ENCODE measurements at places on chromosomes 2 and 18. TPM values are rescaled to one million over a fixed set of nuclear protein-coding genes. Genes with fewer than 3 reads are reported as not detected.

Gene WIPF1
- total RNA-seq, result 5.1 TPM

Gene PLEK
- total RNA-seq, result 3.7 TPM

Gene DSC3
- 0.23 TPM for total RNA-seq

Gene ANKRD30BL
- 21.7 TPM for total RNA-seq

Gene DNAH6
- total RNA-seq, result 16.1 TPM

Gene SPR
- 2.5 TPM for total RNA-seq

Gene TMEFF2
- 55.4 TPM for total RNA-seq

Gene NEU2
- not detected for total RNA-seq

Gene MEMO1
- 76.1 TPM for total RNA-seq

Gene TMEM178A
- 24.2 TPM for total RNA-seq

Gene WNT10A
- total RNA-seq, result 0.46 TPM

Gene CHRNG
- total RNA-seq, result not detected

Gene CLEC4F
- not detected for total RNA-seq

Gene ALPG
- total RNA-seq, result not detected

Gene EGR4
- total RNA-seq, result 0.23 TPM

Gene KYNU
- 0.23 TPM for total RNA-seq

Gene BMP10
- total RNA-seq, result not detected

Gene FBXO41
- 37.6 TPM for total RNA-seq

Gene C18orf54
- total RNA-seq, result 9.2 TPM

Gene CFAP53
- total RNA-seq, result 3.2 TPM

Gene CYBRD1
- 14.5 TPM for total RNA-seq

Data from diencephalon (tissue), 1 donor.